ENCODE measurements at places on chromosomes 3 and 15.
A peak's percentile ranks its signal among the peaks of the same experiment; 100 is the strongest.

DNA sequence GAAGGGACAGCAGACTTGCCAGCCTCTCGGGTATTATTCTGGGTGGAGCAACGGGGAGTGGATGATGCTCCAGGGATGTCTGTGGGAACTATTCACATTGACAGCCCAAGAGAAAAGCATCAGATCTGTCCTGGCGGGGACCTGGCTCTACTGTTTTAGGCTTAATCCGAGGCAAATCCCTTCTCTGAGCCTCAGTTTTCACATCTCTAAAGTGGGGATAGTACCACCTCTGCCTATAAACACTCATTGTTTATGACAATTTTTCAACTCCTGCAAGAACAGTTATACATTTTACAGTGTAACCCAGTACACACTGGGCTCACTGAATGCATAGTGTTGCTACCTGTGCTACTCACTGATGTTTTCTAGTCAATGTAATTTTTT lies 9.3 kb downstream of the PDIA5 start:
- DNase-seq, result no peak

DNA sequence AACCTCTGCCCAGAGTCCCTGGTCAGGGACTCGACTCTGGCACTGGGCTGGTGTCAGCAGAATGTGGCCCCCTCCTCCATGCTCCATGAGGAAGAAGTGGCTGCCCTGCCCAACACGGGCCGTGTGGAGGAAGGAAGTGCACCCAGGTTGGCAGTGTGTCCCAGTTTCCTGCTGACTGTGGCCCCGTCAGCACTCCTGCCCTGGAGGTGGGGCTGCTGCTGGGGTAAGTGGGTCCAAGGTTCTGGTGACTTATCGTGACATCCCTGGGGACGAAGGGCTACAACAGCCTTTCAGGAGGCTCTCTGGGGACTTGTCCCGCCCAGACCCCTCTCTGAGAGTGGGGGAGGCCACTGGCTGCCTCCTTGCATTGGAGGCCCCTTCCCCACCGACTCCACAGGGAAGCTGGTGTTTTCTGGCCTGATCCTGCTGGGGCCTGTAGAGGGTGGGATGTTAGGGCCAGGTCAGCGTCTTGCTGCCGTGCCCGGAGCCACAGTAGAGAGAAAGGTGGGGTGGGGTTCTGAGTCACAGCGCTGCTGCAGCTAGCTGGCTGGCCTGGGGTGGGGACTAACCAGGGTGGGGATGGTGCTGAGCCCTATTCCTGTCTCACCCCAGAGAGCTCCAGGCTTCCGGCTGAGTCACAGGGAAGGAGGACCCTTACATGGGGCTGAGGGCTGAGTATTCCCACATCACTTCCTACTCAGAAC lies 10.5 kb downstream of the SEMA4B start:
- DNase-seq, result no peak

GRCh38 chr3:187978433-187979011 lies 175.4 kb upstream of the LPP start:
- DNase-seq, result no peak

GRCh38 chr3:162218479-162218878 lies 721.9 kb downstream of the OTOL1 start:
- no peak for DNase-seq

- DNase-seq, result peak; percentile 81
These were observed at the start of gene ATOSA for GRCh38 chr15:52679232-52680040. ATOSA (minus strand) TSS chr15:52679388; CDS start chr15:52678021, 1,367 bp downstream.

- DNase-seq, result no peak
These were observed 8.0 kb downstream of the TBC1D2B start for GRCh38 chr15:78069462-78070029.

GRCh38 chr15:92637626-92638025 lies 17.9 kb downstream of the FAM174B start:
- no peak for DNase-seq

DNA sequence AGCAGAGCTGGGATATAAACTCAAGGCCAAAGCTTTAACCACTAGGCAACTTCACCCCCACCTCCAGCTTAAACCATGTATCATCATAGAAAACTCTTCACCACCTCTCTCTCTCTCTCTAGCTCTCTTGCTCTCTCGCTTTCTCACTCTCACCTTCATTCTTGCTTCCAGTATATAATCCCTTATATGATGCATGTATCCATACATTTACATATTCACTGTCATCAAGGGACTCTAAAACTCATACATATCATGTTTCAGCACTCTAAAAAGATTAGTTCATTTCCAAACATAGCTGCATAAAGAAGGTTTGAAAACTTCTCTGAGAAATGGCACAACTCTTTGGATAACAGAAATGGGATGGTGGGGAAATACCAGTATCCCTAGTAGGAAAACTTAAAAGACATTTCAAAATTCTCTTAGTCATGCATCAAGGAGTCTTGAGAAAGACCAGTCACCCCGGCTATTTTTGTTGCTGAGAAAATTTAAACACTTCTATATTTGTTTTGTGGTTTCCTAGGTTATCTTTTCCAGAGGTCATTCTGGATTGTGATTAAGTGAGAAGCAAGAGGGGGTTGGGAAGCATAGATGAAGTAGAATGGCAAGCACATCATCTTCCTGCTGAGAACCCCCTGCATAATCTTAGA lies 447.8 kb upstream of the THBS1 start:
- no peak for DNase-seq

DNA sequence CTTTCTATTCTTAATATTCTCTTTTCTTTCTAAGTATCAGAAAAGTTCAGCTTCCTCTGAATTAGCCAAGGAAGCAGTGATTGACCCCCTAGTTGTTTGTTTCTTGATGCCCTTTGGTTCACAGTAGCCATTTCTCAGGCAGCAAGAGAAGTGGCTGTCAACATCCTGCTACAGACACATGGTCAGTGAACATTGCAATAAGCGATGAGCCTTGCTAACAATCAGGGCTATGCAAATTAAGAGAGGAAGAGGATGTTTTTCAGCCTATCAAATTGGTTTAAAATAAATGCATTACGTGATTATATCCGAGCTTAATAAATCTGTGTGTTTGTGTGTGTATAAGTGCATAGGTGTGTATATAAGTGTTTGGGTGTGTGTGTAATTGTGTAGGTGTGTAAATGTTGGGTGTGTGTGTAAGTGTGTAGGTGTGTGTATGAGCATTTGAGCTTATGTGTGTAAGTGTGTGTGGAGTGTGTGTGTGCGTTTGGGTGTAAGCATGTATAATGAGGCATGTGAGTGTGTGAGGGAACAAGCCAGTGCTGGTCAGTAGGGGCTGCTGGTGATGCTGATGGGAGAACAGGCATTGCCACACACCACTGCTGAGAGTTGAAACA lies 78.1 kb upstream of the XCR1 start:
- no peak for DNase-seq

DNA sequence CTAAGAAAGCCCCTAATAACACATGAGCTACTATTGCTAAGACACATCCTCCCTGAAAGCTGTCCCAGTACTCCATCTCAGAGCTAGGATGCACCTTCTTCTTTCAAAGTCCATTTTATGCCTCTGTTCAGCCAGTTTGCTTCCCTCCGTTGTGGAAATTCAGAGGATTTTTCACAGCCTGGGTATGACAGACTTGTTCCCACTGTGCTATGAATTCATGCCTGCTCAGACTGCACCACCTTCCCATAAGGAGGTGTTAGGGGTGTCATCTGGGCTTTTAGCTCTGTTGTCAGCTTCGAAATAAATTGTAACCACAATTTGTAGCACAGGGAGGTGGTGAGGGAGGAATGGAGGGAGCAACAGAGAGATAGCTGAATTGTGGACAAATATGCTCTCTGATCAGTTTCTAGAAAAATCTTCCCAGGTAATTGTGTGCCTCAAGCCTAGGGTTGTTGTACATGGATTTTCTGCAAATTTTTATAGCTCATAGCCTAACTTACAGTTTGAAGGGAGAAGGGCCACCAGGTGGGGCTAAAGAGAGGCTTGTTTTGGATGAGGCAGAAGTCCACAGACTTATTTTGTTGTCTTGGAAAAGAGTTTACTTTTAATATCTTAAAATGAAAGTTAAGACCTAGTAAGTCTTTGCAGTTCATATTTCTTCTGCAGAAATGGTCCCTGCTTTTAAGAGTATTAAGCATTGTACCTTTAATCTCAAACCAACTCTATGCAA lies 462.0 kb downstream of the PDCD6IP start:
- no peak for DNase-seq

DNA sequence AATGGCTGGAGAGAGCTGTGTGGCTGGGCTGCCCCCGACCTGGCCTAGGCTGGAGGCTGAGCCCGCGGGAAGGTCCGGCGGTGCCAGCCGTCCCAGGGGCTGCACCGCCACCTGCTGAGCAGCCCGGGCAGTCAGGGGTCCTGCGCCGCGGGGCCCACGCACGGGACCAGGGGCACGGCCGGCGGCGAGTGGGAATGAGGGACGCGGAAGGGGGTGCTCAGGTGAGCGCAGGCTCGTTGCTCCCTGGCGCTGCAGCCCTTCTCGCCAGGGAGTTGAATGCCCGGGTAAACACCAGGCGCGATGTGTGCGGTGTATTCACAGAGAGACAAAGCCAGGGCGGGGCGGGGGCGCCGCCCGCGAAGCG lies 666 bp upstream of the SEMA3F start:
- no peak for DNase-seq

DNA sequence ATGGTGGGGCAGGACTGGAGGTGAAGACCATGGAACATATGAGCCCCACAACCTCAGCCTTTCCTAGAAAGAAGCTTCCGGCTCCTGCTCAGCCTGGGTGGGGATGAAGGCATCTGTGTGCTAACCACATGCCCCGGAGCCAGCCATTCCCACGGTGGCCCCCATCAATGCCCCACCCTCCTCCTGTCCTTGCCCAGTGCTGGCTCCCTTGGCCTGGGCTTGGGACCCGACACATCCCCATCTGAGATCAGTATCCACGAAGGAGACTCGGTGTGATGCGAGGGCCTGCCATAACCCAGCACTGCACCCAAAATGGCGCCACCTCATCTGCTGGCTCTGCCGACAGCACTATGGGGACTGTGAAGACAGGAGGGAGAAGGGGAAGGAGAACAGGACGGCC lies 16.5 kb upstream of the PLXND1 start:
- no peak for DNase-seq

- DNase-seq, result no peak
These were observed 84.8 kb downstream of the LSM3 start for GRCh38 chr3:14263317-14264005.

- no peak for DNase-seq
These were observed 129.7 kb upstream of the SMAD3 start for GRCh38 chr15:66935688-66936087.

GRCh38 chr15:81611679-81612078 lies 237.7 kb upstream of the TMC3 start:
- no peak for DNase-seq

GRCh38 chr3:116038968-116039650 lies 406.2 kb downstream of the LSAMP start:
- no peak for DNase-seq

- no peak for DNase-seq
These were observed 31.4 kb downstream of the GTF2E1 start for GRCh38 chr3:120773932-120774331.

DNA sequence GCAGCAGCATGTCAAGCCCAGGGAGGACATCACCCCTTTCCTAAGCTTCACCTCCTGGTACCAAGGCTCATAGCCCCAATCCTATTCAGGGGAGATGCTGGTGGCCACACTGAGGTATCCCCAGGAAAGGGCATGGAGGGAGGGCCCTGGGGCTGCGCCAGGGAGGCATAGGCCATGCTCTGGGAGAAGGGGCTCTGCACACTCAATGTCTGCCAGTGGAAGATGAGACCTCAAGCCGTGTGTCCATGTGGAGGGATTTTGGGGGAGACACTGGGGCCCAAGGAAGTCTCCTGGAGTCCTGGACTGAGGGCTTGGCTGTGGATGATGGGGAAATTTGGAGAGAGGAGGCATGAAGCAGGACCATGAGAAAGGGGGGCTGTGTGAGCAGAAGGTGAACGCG lies 21.2 kb upstream of the PRR23E start:
- no peak for DNase-seq

DNA sequence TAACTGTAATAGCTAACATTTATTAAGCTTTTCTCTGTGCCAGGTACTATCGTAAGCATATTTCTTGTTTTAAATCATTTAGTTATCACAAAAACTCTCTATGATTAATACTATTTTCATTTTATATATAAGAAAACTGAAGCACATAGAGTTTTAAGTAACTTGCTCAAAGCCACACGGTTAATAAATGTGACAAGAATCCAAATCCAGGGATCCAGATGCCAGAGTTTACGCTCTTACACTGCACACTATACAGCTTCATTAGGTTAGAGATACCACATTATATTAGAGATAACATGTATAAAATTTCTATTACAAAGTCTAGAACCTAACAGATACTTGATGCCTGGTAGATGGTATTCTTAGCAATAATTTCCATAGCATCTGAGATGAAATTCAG lies 265.2 kb downstream of the SHOX2 start:
- DNase-seq, result no peak

DNA sequence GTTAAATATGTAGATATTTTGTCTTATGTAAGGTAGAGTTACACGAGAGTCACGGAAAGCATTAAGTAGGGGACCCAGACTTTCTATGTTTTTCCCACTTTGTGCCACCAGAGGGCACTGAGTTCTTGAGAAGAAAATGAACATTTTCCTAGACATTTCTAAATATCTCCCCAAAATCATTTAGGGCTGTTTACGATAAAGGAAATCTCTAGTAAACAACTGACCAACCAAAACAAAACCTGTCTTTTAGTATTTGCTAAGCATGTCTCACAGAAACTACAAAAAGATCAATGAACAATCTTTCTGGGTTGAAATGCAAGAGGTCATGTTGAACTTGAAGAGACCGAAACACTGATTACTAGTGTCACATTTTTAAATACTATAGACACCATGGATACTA lies 16.1 kb downstream of the POU1F1 start:
- DNase-seq, result peak; percentile 23

DNA sequence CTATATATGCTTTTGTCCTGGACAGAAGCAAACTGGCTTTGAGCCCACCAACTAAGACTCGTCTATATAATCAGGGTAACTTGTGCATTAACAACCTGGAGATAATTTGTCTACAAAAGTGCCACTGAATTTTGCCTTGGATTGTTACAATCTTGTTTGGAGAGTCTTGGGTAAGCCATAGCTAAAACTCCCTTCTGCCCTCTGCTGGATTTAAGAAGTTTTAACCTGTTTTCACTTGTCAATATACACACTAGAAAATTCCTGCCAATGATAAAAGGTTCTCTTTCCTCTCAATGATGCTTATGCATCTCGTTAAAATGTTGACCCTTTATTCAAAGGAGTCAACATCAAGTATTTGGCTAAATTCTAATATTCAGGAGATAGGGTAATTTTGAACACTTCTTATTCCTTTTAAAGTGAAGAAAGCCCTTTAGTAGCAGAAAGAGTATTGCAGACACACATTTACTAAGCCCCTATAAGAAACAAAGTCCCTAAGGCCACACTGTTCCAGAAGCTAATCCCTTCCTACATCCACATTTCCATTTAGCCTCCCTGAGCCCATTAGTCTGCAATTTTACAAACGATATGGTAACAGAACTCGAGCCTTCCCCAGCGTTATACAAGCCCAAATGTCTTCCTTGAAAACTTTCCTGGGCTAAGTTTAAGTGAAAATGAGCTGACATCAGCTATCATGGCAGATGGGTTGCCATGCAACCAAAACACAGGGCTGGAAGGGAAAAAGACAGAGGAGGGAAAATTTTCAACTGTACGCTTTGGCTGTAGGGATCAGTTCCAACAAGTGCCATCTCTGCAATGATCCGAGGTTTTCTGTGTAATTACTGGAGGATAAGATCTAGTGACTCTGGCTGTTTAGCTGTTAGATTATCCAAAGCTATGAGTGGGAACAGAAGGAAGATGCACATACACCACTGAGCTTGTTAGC lies 75.9 kb upstream of the FGF12 start:
- no peak for DNase-seq

Data from activated T-cell treated with anti-CD3 and anti-CD28 coated beads for 4 hours (primary cell).